Fibroblast of the aortic adventitia (primary cell): ENCODE measurements at places on chromosomes 5 and 9. TPM values are rescaled to one million over a fixed set of nuclear protein-coding genes. Genes with fewer than 3 reads are reported as not detected.
A peak's percentile ranks its signal among the peaks of the same experiment; 100 is the strongest.

The SLC25A2 gene
- 0.72 TPM in 1 of 2 replicates, not detected in the other for total RNA-seq

- DNase-seq, result no peak
These were observed 297.1 kb downstream of the HCN1 start for GRCh38 chr5:45399041-45399440.

GRCh38 chr9:1400983-1401382, 350.8 kb downstream of the DMRT2 start:
- no peak for DNase-seq

GRCh38 chr5:105868038-105868780, 1802.5 kb downstream of the EFNA5 start:
- DNase-seq, result peak; percentile 4

DNA sequence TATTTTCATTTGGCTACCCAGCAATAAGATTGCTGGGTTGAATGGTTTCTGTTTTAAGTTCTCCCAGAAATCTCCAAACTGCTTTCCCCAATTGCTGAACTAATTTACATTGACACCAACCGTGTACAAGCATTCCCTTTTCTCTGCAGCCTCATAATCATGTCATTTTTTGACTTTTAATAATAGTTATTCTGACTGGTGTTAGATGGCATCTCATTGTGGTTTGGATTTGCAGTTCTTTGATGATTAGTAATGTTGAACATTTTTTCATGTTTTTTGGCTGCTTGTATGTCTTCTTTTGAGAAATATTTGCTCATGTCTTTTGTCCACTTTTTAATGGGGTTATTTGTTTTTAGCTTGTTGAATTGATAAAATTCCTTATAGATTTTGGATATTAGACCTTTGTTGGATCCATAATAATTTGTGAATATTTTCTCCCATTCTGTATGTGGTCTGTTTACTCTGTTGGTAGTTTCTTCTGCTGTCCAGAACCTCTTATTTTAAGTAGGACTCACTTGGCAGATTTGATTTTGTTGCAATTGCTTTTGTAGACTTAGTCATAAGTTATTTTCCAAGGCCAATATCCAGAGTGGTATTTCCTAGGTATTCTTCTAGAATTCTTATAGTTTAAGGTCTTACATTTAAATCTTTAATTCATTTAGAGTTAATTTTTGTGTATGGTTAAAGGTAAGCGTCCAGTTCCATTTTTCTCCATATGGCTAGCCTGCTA, 793.7 kb downstream of the BRINP1 start:
- DNase-seq, result peak; percentile 16

- no peak for DNase-seq
These were observed 77.6 kb upstream of the SEMA6A start for GRCh38 chr5:116652196-116652729.

GRCh38 chr5:74109344-74109743, 483.3 kb downstream of the ARHGEF28 start:
- no peak for DNase-seq
